ENCODE measurements at places on chromosomes 2 and 18.

DNA sequence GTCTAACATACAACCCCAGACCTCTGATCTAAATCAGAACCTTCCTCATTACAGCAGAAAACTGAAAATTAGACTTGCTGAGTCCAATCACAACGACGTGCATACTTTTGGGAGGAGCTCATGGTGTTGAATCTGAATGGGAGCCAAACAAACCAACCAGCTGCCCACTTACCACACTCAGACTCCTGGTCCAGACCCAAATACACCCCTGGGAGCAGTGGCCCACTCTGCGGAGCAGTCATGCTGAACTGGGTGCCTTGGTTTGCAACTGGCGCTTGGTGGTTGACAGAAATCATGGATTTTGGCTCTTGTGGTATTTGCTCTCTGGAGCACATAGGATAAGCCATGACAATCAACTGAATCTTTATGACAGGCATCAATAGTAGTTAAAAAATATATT lies 253.6 kb upstream of the TNP1 start:
- DNase-seq = no peak

- no peak for DNase-seq
Observed at GRCh38 chr2:220315098-220315823, 687.8 kb downstream of the SLC4A3 start.

- no peak for DNase-seq
Observed at GRCh38 chr2:107323946-107324565, 438.1 kb upstream of the ST6GAL2 start.

- DNase-seq = no peak
Observed at GRCh38 chr2:12436935-12437561, 279.7 kb upstream of the TRIB2 start.
